ENCODE measurements at places on chromosomes 13 and 19.

DNA sequence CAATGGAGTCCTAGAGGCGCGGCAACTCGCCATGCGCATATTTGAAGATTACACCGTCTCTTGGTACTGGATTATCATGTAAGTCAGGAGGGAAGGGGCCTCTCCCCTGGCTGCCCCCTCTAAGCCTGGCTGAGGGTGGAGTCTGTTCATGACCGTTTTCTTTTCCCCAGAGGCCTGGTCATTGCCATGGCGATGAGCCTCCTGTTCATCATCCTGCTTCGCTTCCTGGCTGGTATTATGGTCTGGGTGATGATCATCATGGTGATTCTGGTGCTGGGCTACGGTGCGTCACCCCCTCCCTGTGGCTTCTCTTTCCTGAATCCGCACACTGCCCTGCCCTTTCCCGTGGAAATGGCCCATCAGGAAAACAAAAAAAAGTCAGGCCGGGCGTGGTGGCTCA is 6.5 kb downstream of the SLC44A2 start:
- no peak for DNase-seq

DNA sequence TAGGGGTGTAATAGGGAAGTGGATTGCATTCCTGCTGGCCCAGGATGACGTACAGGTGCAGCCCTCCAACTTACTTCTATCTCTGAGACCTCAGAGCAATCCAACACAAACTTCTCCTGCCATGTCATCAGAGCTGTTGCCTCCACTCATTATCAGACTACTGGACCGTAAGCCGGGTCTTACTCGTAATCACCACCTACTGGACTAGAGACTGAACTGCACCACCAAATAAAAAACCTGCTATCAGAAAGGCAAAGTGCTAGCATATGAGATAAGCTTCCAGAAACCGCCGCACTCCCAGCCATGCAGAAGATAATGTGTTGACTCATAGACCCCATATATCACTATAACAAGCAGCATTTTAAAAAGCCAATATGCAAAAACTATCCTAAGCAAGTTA is 102.0 kb downstream of the SLITRK1 start:
- DNase-seq: no peak

GRCh38 chr19:15758379-15758778 is 20.6 kb downstream of the OR10H3 start:
- no peak for DNase-seq

DNA sequence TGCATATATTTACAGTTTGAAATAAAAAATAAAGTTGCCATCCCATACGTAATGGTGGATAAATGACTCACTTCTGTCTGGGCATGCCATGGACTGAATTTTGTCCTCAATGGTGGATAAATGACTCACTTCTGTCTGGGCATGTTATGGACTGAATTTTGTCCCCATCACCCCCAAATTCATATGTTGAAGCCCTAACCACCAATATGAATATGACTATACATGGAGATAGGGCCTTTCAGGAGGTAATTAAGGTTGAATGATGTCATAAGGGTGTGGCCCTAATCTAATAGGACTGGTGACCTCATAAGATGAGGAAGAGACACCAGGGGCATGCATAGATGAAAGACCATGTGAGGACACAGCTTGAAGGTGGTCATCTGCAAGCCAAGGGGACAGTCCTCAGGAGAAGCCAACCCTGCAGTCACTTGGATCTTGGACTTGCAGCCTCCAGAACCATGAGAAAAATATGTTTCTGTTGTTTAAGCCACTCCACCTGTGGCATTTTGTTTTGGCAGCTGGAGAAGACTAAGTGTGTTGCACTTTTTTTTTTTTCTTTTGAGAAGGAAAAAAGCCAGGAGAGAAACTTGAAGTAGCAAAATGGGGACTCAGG is 41.8 kb downstream of the RFC3 start:
- no peak for DNase-seq

DNA sequence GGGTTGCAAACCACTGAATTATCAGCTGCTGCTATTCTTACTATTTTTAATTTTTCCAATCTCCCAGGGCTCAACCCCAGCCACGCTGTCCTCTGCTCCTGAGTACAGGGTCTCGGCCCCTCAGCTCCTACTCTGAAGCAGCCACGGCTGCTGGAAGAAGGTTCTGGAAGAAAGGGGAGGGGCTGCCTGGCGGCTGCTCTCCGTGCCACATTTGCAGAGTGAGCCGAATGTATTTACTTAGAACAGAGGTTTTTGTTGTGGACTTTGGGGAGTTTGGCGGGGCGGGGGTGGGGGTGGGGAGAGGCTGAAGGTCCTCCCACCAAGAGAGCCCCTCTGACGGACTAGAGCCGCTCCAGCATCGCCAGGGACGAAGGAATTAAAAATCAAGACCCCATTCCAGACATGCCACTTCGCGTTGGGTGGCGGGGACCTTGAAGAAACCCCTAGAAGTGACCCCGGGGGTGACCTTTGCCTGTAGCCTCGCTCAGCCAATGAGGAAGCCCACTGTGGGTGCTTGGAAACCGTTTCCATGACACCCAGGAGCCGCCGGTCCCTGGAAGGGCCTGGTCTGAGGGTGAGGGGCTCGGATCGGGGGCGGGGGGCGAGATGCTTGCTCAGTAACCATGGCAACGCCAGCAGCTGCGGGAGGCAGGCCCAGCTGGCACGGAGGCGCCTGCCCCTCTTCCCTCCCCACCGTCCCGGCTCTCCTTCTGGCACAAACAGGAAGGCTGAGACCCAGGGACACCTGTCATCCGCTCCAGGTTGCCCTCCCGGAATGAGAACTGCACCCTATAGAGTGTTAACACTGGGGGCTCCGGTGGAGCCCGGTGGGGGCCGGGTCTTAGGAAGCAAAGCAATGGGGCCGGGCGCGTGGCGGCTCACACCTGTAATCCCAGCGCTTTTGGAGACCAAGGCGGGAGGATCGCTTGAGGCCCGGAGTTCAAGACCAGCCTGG is 54.2 kb upstream of the PTPRS start:
- no peak for DNase-seq

DNA sequence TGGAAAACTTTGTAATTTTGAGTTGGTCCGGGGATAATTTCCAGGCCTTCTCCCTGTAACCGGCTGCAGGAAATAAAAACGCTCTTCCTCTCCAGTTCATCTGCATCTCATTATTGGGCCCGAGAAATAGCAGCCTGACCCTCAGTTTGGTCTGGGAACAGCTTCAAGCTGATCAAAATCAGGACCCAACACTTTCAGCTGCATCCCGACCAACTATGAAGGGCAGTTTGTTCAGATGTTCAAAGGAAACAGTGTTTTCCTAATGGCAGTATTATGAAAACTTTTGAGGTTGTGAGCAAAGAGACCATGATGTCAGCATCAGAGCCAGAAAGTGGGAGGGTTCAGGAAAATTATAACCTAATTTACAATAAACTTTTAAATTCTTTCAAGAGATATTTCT is 35.7 kb downstream of the STK24 start:
- DNase-seq: no peak

GRCh38 chr13:30679483-30680330 is 55.6 kb upstream of the ALOX5AP start:
- peak; percentile 5 for DNase-seq

- no peak for DNase-seq
These were observed 8.6 kb downstream of the FGF22 start for GRCh38 chr19:648305-648704.

GRCh38 chr19:1811472-1811894 is 593 bp downstream of the ATP8B3 start:
- peak; percentile 24 for DNase-seq

DNA sequence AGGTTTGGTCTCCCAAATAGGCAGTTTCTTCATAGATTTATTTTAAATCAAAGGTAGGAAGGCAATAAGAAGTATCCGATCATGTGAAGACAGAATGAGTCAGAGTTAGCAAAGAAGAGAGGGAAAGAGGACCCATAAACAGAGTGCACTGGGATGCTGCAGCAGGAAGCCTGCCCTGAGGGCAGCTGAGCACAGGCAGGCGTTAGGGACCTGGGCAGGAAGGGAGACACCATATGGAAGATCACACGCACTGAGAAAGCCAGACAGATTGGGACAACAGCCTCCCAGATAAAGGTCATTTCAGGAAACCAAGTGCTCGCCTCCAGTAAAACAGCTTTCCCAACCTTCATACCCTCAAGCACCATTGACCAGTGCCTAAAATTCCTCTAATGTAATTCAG is 598.0 kb downstream of the EFNB2 start:
- DNase-seq: no peak

GRCh38 chr13:112465251-112466131 is 89.3 kb downstream of the SPACA7 start:
- no peak for DNase-seq

DNA sequence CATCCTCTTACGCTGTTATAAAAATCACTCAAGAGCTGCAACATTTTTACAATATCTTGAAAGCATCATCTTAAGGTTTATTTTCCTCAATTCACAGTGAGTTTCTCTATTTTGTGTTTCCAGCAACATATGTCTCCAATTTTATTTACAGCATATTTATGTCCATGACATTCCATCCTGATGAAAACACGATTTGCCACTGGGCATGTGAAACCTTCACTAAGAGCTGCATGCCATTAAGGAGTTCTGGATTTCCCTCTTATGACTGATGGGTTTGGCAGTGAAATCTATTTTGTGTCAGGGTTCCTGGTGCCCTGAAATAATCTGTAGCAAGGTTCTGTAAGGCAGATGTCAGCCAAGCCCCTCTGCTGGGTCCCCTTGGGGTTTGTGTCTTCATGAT is 527.6 kb upstream of the KLF12 start:
- no peak for DNase-seq

GRCh38 chr13:98549006-98549727 is 27.7 kb downstream of the STK24 start:
- DNase-seq: no peak

DNA sequence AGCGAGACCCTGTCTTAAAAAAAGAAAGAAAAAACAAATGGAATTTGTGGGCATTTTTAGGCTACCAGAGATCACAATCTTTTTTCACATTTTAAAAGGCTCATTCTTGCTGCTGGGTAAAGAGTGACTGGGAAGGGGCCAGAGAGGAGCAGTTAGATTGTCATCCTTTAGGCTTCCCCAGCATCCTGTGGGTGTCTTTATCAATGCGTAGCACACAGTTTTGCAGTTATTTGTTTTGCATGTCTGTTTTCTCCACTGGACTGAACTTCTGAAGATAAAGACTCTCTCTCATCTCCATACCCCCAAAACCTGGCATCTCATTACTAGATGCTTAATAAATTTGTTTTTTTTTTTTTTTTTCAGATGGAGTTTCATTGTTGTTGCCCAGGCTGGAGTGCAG is 2.1 kb upstream of the UTP14C start:
- DNase-seq: no peak

GRCh38 chr13:35500144-35500543 is 23.7 kb upstream of the MAB21L1 start:
- DNase-seq: no peak

GRCh38 chr13:77810878-77811277 is 107.8 kb downstream of the EDNRB start:
- DNase-seq: no peak

Measured in activated T-helper 1 cell treated with anti-CD3 and anti-CD28 coated beads, Interleukin-2, amount 50 U/mL, for 16 hours (primary cell).